ENCODE measurements at places on chromosomes 7 and 10. TPM values are rescaled to one million over a fixed set of nuclear protein-coding genes. Genes with fewer than 3 reads are reported as not detected.

GRCh38 chr7:140418653-140419052, 14.8 kb downstream of the RAB19 start:
- DNase-seq = no peak
- no peaks in the 10 kb centered on the region for H3K36me3 ChIP-seq
- H3K27me3 ChIP-seq = no peaks in the 10 kb centered on the region
- no peak overlapping the region for H3K4me3 ChIP-seq
- H3K27ac ChIP-seq = no peak overlapping the region

DNA sequence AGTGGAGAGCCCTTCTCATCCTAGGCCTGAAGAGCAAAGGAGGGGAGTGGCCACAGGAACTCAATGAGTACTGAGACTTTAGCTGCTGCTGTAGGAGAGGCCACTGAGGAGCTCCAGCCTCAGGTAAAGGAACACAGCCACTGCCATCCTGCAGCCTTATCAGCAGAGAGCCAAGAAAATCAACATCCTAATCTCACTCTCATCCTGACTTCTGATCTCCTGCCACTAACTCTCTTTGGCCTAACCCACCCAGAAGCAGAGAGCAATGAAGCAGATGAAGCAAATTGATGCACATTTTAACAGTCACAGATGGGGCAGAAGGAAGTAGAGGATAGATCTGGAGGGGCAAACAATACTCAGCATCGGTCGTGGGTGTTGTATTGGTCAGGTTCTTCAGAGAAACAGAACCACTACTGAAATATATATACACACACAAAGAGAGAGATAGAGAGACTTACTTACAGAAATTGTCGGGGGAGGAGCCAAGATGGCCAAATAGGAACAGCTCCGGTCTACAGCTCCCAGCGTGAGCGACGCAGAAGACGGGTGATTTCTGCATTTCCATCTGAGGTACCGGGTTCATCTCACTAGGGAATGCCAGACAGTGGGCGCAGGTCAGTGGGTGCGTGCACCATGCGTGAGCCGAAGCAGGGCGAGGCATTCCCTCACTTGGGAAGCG, 297.6 kb downstream of the MTERF1 start:
- no peak overlapping the region for H3K27ac ChIP-seq
- no peak overlapping the region for H3K4me3 ChIP-seq
- H3K36me3 ChIP-seq = no peaks in the 10 kb centered on the region
- DNase-seq = no peak

DNA sequence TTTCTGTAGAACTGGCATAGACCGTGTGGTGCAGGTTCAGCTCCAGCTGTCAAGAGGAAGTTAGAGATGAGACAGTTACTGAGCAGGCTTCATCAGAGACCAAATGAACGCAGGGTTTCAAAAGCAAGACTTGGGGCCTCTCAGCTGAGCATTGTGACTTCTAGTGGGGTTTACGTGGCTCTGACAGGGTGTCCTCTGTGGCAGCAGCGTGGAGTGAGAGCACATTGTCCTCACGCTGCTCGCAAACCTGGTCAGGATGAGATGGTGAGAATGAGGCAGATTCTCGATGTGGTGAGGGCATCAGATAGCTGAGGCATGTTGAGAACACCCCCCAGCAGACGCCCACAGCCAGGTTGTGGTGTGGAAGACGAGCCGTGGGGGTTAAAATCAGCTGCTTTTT, 126.0 kb downstream of the DNAJB6 start:
- peaks cover 11% of the 10 kb centered on the region for H3K27me3 ChIP-seq
- H3K4me1 ChIP-seq = no peaks in the 10 kb centered on the region
- no peaks in the 10 kb centered on the region for H3K36me3 ChIP-seq
- H3K27ac ChIP-seq = no peak overlapping the region

GRCh38 chr10:3689871-3690510, 95.0 kb downstream of the KLF6 start:
- H3K4me1 ChIP-seq = no peaks in the 10 kb centered on the region
- no peak overlapping the region for H3K27ac ChIP-seq
- no peaks in the 10 kb centered on the region for H3K27me3 ChIP-seq
- H3K4me3 ChIP-seq = no peak overlapping the region
- H3K36me3 ChIP-seq = no peaks in the 10 kb centered on the region
- no peak for DNase-seq

DNA sequence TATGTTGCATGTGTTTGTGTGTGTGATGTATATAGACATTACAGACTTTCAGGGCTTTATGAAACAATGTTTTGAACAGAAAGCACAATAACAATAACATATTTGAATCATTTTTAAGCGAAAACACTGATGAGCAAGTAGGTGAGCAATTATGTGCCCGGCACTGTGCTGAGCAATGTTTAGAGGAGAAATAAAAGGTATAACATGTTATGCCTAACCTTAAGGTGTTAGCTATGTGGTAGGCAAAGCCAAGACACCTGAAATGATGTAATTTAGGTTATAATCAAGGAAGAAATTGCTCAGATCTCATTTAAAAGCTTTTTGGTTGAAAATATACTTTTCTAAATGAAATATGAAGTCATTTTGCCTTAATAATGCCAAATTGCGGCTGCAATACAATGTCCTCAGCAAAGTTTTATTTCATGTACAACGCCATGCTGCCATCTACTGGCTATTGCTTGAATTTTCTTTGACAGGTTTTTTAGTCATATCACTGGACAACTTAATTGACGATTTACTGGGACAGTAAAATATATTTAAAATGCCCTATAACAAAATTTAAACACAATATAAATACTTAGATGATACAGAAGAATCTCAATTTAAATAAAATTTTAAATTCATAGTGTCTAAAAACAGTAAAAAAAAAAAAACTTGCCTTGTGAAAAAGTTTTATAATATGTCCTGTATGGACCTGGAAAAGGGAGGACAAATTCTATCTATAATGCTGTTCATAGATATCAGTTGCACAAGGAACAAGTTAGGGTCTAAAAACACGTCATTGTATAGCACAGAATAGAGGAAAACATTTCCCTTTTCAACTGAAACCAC, 131.1 kb upstream of the CDK1 start:
- no peak overlapping the region for H3K27ac ChIP-seq
- no peaks in the 10 kb centered on the region for H3K27me3 ChIP-seq
- H3K4me1 ChIP-seq = peaks cover 8% of the 10 kb centered on the region
- H3K4me3 ChIP-seq = no peak overlapping the region
- DNase-seq = no peak

DNA sequence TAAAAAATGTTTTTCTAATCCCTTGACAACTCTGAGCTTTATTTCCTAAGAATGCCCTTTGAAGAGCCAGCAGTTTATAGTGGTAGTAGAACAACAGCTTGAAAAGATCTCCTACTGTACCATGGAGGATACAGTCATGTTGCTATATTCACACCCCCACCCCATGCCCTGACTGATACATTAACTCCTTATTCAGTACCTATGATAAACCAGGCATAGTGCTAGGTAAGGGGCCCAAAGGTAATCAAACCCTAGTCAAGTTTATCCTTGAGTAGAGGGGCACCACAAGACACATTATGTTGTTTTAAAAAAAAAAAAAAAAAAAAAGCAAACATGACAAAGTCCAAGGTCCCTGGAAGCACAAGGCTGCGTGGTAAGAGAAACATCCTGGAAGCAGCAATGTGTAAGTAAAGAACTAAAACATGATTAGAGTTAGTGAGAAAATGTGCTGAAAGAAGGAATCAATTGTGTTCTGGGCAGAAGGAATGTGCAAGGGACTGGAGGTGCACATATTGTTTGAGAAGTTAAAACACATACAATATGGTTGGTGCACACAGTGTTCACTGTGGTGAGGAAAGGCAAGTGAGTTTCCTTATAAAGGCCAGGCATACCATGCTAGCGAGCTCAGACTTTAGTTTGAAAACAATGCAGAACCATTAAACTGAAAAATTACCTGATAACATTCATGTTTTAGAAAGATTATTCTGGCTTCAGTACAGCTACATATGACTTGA, 51.2 kb downstream of the PDE1C start:
- H3K27me3 ChIP-seq = no peaks in the 10 kb centered on the region
- H3K4me1 ChIP-seq = no peaks in the 10 kb centered on the region
- no peak overlapping the region for H3K27ac ChIP-seq
- H3K4me3 ChIP-seq = no peak overlapping the region
- DNase-seq = no peak

DNA sequence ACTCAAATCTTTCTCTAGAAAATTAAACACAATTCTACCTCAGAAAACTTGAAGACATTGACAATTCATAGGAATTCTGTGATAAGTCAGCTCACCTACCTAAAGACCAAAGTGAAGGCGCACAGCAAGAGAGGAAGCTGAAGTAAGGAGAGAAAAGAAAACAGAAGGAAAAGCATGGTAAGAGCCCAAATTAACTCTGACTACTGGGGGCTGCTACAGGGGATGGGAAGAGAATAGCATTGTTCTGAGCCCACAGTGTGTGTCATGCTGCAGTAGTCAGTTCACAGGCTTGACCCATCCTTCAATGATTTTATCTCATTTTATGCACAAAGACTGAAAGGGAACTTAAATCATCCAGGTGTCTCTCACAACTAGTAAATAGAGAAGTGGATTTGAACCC, 111.3 kb downstream of the PTEN start:
- no peaks in the 10 kb centered on the region for H3K27me3 ChIP-seq
- no peaks in the 10 kb centered on the region for H3K4me1 ChIP-seq
- no peak overlapping the region for H3K4me3 ChIP-seq
- no peak overlapping the region for H3K27ac ChIP-seq
- no peak for DNase-seq

DNA sequence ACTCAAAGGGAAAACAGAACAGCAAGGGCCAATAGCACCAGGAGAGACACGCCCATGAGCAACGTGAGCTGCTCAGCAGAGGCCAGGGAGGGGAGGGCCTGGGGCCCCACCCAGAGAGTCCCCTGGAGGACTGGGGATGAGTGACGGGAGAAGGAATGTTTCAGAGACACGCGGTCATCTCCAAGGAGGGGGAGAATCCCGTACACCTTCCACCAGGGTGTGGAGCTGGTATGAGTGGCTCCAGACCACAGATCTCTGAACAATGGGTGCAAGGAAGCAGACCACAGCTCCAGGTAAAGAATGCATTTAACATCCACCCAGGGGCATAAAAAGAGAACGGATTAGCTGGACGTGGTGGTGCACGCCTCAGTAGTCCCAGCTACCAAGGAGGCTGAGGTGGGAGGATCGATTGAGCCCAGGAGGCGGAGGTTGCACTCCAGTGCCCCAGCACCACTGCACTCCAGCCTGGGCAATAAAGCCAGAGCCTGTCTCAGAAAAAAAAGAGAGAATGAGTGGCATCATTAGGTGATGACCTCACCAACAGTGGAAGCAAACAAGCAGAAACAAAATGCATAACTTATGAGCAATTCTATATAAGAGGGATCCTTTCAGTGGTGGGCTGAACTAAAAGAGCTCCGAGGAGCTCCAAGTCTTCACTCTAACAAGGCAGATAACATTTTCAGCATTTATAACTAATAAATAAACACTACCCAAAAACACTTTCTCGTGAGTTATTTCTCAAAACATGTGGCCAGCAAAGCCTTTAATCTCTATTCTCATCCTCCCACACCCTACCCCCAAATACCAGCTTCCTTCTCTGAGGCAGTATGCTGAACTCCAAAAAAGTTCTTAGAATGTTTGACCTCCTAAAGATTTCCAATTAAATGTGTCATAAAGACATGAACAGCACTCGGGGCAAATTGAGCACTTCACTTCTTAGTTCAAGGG, 12.5 kb downstream of the PSAP start:
- H3K27ac ChIP-seq = peak overlapping the region; percentile 91
- no peak for DNase-seq
- peaks cover 23% of the 10 kb centered on the region for H3K4me1 ChIP-seq
- H3K4me3 ChIP-seq = no peak overlapping the region

- no peak for DNase-seq
- no peak overlapping the region for H3K27ac ChIP-seq
- H3K4me3 ChIP-seq = no peak overlapping the region
- no peaks in the 10 kb centered on the region for H3K36me3 ChIP-seq
These were observed 268.8 kb downstream of the DYNC1I1 start for GRCh38 chr7:96041171-96041570.

- no peaks in the 10 kb centered on the region for H3K27me3 ChIP-seq
- DNase-seq = no peak
- H3K36me3 ChIP-seq = no peaks in the 10 kb centered on the region
- no peak overlapping the region for H3K27ac ChIP-seq
- H3K4me3 ChIP-seq = no peak overlapping the region
- H3K4me1 ChIP-seq = no peaks in the 10 kb centered on the region
These were observed 42.2 kb upstream of the FZD9 start for GRCh38 chr7:73391396-73391795.

DNA sequence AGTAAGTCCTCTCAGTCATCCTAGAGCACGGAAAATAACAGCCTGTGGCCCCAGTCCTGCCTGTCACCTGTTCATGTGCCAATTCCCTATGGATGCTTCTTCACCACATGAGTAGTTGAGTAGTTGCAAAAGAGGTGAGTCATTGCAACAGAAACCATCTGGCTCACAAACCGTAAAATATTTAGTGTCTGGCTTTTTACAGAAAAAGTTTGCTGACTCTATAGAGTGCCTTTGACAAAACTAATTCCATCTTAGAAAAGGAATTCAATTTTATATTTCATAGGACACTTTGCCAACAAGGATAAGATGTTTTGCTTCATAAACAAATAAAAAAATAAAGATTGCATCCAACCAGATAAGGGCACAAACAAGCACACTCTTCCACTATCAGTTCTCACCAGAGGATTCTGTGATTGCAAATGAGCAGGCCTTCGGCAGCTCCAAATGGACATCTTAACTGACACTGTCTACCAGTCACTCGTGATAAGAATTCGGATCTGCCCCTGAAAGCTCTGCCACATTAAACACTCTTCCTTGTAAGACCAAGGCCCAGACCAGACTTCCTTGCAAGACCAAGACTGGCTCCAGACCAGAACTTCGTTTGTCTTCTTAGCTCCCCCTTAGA, 242.7 kb upstream of the SEMA3C start:
- no peaks in the 10 kb centered on the region for H3K36me3 ChIP-seq
- H3K4me3 ChIP-seq = no peak overlapping the region
- H3K27ac ChIP-seq = no peak overlapping the region
- DNase-seq = no peak
- no peaks in the 10 kb centered on the region for H3K27me3 ChIP-seq
- H3K4me1 ChIP-seq = no peaks in the 10 kb centered on the region

DNA sequence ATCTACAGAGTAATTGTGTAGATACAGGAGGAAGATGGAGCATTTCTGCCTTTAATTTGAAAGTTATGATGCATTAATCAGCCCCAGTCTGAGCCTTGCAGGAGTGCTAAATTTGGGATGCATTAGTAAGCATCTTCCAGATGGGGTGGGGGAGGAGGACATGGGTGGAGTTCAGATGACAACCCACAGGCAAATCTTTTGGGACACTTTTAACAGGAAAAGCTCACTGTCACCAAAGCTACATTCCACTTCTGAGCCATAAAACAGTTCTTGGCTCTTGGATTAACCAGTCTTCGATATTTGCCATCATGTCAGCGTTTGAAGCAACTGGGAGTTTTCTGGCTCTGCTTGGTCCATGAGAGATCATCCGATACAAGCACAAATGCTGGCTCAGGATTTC, 121.1 kb downstream of the CXCL12 start:
- no peaks in the 10 kb centered on the region for H3K36me3 ChIP-seq
- DNase-seq = no peak
- no peak overlapping the region for H3K4me3 ChIP-seq
- H3K4me1 ChIP-seq = no peaks in the 10 kb centered on the region
- H3K27ac ChIP-seq = peak overlapping the region; percentile 41
- H3K27me3 ChIP-seq = no peaks in the 10 kb centered on the region

- H3K4me3 ChIP-seq = no peak overlapping the region
- H3K27me3 ChIP-seq = no peaks in the 10 kb centered on the region
- H3K4me1 ChIP-seq = peaks cover 10% of the 10 kb centered on the region
- H3K36me3 ChIP-seq = no peaks in the 10 kb centered on the region
These were observed 633.5 kb upstream of the GALNT17 start for GRCh38 chr7:70498232-70498992.

PNLIPRP3 gene
- not detected for total RNA-seq

PPIF gene
- 36.7 TPM for total RNA-seq

TBC1D12 gene
- 13.1 TPM for total RNA-seq

FGFR2 gene
- total RNA-seq = 59.4 TPM

IKZF1 gene
- 36.8 TPM for total RNA-seq

CHAT gene
- total RNA-seq = not detected

OR13A1 gene
- not detected for total RNA-seq

Data from kidney (tissue), 22 donors.